Muscle of leg (tissue), 16 donors: ENCODE measurements at places on chromosomes 2 and 18.

DNA sequence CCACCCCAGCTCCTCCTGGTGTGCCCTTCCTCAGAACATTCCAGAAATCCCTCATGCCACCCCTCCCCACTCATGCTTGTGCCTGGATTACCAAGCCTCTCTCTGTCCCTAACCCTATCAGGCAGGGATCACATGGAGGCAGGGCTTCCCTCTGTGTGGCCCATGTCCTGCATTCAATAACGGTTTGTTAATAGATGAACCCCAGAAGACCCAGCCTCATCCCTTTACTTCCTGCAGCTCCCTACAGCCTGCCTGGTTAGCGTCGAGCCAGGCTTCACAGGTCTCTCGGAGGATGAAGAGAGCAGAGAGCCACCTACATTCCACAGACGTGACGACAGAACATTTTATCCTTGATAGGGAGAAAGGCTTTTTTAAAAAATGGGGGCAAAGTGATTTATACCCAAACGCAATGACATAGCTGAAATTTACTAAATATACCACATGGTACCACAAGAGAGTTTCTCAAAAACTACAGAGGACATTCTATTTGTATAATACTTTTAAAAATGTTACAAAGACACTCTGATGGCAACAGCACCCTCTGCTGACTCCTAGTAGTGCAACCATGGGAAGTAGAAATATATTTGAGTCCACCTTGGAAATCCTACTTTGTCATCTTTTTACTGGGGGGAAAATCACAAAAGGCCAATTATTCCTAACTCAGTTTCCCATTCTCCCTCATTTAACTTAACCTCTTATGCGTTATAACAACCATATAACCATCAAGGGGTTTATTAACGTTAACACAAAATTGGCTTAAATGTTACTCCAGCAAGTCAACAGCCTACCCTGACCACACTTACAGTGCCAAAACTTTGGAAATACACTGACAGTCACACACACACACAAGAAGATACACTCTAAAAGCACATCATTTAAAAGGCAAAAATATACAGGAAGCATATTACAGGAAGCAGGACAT, 30.7 kb downstream of the FBXO15 start:
- DNase-seq = peak; percentile 9

DNA sequence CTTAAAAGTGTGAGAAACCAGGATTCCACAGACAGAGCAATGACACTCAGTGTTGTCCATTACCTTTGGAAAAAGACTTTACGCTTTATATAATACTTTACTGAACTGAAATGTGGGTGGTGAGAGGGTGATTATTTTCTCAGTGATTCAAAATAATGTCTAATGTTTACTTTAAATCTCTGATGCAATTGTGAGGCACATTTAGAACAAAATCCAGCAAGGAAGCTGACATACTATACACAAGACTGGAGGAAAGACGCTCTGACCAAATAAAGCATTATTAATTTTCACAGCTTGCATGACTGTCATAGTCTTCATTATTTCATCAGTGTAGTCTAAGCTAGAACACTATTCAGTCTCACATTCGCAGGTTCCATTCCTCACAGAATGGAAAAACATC, 34.1 kb upstream of the STAT1 start:
- no peak for DNase-seq

DNA sequence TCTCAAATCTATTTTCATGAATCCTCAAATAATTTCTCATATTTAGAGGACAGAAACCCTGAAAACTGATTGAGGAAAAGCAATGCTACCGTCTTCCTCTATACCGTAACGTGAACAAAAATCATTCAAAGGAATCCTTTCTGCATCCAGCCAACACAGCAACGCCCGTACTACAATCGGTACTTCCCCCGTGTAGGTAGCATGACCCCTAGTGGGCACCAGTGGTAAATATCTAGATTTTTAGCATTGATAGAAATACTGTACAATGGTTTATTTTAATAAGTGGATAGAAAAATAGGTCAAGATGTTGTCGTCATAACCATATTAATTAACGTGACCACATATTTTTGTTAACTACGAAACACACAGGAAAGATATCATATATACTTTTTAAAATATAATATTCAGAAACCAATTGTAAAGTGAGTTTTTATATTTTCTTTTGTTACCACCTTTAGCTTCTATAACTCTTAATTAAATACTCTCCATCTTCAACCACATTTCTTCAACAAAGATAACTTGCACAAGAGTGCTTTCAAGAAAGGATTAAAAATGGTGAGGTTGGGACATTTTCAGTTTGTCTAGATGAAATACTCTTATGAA, 194.1 kb downstream of the SS18 start:
- DNase-seq = peak; percentile 74

DNA sequence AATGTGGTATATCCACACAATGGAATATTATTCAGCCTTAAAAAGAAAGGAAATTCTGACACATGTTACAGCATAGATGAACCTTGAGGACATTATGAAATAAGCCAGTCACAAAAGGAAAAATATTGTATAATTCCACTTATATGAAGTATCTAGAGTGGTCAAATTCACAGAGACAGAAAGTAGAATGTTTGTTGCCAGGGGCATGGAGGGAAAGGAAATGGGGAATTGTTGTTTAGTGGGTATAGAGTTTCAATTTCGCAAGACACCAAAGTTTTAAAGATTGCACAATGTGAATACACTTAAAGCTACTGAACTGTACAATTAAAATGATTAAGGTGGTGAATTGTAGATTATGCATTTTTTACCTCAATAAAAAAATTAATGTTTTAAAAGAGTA, 92.9 kb downstream of the TXNL1 start:
- DNase-seq = no peak

DNA sequence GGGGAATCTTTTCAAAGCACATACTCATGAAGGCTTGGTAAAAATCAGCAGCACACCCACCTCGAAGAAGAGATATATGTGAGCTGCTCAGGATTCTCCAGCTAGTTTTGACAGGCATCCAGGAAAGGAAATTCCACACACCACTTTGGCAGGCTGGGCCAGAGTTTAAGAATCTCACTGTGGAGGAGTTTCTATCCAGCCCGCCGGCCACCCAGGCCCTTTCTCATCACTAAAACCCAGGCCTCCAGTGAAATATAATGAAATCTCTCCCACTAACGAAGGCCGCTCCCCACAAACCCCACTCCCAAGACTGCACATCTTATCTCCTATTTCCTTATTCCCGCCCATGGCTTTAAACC, 202.0 kb downstream of the GLI2 start:
- DNase-seq = peak; percentile 95

- no peak for DNase-seq
Observed at GRCh38 chr2:71853858-71854257, 293.8 kb downstream of the CYP26B1 start.

- no peak for DNase-seq
Observed at GRCh38 chr2:132701810-132702209, 31.8 kb upstream of the LYPD1 start.

- no peak for DNase-seq
Observed at GRCh38 chr2:208415255-208415654, 8.7 kb downstream of the PTH2R start.

DNA sequence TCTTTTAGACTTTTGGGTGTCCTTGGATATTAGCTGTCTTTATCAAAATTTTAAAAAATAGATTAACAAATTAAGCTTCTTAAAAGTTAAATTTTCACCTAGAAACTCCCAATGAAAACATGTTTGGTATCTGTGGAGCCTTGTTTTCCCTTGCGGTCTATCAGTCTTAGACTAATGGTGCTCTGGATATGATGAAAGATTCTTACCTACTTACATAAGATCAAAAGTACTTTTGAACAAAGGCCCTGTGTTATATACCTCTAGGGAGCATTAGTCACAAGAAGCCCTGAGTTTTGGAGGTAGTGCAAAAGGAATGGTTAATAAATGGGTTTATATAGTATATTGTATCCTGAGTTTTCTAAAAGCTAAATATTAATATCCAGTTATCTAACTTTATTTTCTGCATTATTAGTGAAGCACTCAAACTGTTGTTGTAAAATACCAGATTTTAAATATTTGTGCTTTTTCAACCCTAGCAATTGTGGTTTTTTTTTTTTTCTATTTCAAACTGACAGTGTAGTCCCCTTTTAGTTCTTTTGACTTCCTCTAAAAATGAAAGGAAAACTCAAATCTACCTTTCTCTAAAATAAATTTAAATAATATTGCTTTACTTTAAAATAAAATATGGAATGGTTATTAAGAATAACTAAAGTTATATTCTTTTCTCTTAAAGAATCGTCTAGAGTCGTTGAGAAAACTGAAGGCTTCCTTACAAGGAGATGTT, 18.1 kb downstream of the NDC80 start:
- no peak for DNase-seq

DNA sequence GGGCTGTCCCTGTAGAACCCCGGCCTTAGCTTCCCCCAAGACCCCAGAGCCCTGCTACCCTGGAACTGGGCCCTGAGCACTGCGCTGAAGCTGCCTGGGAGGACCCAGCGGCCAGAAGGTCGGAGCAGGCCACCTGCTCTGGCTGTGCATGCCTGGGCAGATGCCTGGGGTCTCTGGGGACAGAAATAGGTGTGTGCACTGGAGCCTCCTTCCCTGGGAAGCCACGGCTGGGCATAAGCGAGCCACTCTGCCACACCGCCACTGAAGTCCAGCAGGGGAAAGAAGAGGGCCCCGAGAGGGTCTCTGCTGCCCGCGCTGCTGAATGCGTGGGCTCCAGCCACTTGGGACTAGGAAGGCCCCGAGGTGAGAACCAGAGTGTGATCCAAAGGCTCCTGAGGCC, 6.7 kb downstream of the GBX2 start:
- DNase-seq = no peak

DNA sequence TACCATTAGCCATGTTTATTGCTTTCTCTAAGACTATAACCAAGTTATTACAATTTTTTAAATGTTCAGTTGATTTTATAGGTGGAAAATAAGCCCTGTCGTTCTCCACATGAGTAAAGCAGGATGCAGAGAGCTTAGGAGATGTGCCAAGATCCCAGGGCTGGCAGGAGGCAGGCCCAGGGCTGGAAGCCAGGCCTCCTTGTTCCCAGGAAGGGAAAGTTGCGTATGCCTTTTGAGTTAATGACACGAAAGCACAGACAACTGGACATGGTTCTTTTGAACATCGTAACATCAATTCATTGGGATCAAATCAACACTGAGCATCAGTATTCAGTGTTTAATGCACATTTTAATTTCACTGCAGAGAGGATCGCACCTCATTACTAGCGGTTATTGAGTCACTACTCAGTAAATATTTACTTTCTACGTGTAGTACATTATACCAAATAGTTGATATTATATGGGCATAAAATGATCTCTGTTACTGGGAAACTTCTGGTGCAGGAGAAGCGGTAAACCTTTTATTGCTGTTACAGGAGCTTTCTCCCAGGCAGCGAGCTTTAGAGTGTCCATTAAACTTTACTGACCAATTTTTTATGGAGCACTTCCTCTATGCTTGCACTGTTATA, 60.0 kb downstream of the RNF144A start:
- DNase-seq = peak; percentile 71

DNA sequence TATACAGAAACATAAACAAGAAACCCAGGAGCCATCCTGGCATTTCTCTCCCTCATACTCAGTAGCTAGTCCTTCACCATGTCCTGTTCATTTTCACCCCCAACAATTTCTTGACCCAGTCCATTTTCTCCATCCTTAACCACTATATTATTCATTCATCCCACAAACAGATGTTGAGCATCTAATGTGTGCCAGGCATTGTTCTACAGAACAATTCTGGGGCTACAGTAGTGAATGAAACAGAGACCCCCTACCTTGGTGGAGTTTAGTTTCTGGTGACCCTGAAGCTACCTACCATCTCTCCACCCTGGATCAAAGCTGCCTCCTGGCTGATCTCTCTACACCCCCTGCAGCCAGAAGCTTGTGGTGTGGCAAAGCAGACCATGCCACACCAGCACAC, 27.5 kb upstream of the BZW1 start:
- DNase-seq = no peak

DNA sequence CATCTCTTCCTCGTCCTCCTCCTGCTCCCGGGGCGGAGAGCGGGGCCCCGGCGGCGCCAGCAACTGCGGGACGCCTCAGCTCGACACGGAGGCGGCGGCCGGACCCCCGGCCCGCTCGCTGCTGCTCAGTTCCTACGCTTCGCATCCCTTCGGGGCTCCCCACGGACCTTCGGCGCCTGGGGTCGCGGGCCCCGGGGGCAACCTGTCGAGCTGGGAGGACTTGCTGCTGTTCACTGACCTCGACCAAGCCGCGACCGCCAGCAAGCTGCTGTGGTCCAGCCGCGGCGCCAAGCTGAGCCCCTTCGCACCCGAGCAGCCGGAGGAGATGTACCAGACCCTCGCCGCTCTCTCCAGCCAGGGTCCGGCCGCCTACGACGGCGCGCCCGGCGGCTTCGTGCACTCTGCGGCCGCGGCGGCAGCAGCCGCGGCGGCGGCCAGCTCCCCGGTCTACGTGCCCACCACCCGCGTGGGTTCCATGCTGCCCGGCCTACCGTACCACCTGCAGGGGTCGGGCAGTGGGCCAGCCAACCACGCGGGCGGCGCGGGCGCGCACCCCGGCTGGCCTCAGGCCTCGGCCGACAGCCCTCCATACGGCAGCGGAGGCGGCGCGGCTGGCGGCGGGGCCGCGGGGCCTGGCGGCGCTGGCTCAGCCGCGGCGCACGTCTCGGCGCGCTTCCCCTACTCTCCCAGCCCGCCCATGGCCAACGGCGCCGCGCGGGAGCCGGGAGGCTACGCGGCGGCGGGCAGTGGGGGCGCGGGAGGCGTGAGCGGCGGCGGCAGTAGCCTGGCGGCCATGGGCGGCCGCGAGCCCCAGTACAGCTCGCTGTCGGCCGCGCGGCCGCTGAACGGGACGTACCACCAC, 2.1 kb downstream of the GATA6 start:
- DNase-seq = no peak

DNA sequence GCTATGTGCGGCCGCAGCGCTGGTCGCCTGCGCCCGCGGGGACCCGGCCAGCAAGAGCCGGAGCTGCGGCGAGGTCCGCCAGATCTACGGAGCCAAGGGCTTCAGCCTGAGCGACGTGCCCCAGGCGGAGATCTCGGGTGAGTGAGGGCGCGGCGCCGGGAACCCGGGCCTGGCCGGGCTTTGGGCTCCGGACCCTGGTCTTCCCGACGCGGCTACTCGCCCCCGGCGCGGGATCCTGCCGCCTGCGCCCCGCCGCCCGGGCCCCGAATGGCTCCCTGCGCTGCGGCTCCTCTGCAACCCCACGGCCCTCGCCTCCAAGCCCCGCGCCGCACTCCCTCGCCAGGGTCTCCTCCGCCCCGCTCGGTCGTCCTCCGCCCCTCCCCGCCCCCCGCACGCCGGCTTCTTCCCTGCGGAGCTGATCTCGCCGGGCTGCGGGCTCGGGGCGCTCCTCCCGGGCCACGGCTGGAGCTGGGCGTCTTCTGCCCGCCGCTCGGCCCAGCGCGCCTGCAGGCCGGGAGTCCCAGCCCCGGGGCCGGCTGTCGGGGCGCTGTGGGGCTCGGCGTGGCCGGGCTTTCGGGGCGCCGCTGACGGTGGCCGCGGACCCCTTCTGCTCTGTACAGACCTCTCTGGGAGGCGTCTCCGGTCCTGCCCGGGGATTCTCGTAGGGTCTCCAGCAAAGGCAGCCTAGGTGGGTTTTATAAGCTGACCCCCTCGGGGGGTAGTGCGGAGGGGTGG, 652 bp downstream of the GPC1 start:
- no peak for DNase-seq

- peak; percentile 76 for DNase-seq
Observed at GRCh38 chr2:33051586-33052360, 105.0 kb downstream of the LTBP1 start.
